ENCODE measurements at places on chromosomes 5 and 9. TPM values are rescaled to one million over a fixed set of nuclear protein-coding genes. Genes with fewer than 3 reads are reported as not detected.
A peak's percentile ranks its signal among the peaks of the same experiment; 100 is the strongest.

The TMOD1 gene
- total RNA-seq = not detected

The LHX3 gene
- 0.15 TPM for total RNA-seq

The SOX30 gene
- 0.29 TPM for total RNA-seq

The PTPDC1 gene
- total RNA-seq = 5.0 TPM

The SMIM32 gene
- not detected for total RNA-seq

DNA sequence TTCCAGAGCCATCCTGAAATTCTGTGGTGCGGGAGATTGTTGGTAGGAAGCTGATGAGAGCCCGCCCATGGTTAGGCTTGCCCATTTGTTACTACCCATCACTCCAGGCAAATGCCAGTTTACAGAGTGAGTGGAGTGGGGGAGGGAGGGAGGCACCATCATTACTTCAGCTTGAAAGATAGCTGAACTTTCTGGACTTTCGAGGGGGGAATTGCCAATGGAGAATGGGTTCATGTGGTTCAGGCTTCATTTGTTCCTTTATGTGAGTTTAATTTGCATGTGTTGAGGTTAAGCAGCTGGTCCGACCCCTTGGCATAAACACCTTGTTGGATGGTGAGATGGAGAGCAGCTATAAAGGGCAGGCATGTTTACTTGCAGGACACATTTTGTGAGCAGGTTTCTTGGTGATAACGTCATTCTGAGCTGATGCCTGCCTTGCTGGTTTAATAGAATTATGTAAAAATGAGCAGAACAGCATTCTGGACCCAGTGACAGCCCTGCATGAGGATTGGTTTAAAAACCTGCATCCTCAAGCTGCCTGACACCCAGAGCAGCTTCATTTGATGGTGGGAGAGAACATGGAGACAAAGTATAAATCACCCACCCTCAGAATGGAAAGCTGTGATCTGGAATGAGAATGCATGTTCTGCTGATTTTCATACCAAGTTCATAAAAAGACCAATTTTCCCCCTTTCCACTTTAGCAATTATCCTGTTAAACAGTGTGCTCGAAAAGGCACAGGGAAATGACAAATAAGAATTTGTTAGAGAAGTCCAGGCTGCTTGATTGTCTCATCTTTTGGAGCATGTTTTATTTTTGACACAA lies 106.3 kb downstream of the TRIO start:
- DNase-seq = peak; percentile 21

DNA sequence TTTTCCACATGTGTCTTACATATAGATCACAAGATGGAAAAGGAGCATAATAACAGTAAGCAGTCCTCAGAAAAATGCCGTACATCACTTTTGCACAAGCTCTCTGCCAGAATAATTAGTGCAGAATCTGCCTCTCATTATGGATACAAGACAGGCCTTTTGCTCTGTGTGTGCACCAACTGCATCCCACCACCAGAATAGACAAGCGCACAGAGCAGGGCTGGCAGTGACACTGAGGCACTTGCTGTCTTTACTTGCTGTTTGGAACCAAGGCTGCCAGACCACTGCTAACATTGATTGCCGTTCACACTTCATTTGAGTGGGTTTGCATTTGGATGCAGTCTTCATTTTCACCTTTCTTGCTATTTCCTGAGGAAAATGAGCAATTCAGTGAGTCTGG lies 741.3 kb downstream of the TLE1 start:
- no peak for DNase-seq

GRCh38 chr9:104658496-104659195 lies 35.7 kb upstream of the OR13D1 start:
- DNase-seq = no peak

- DNase-seq = no peak
These were observed 6.4 kb downstream of the GNAQ start for GRCh38 chr9:78025186-78025585.

- DNase-seq = no peak
These were observed 58.9 kb upstream of the RXRA start for GRCh38 chr9:134267305-134267880.

GRCh38 chr9:76394960-76395252 lies 680 bp upstream of the RFK start:
- peak; percentile 72 for DNase-seq

DNA sequence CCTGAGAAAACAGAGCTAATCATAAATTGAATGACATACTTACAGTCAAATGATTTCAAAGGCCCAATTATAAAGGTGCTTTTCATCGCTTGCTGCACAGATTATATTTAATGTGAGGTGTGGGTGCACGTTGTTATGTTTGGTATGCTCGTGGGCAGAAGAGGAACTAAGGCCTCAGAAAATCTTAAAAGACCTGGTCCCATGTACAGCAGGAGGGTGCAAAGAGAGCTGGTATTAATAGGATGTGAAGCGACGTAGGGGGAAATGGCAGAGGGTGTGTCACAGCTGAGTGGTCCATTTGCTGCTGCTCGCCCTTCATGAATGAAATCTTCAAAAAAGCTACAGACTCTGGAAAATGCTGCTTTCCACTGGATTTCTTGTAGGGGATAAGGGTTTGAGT lies 40.5 kb upstream of the IFNK start:
- no peak for DNase-seq

DNA sequence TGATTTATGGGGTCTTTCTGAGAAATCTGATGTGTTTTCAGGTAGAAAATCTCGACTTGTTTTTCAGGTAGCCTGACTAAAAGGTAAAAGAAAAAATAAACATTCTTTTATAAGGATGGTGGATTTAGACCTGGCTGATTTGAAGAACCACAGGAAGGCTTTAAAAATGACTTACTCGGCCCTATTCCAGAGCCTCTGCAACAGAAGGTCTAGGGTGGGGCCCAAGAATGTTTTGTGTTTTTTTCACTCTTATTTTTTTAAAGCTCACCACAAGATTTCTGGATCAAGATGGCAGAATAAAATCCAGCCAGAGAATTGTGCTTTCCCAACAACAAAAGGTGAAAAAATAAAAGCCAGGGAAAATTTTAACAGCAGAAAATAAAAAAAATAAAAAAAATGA lies 59.1 kb downstream of the FNBP1 start:
- no peak for DNase-seq

GRCh38 chr5:16536246-16536645 lies 70.6 kb upstream of the ZNF622 start:
- DNase-seq = no peak

DNA sequence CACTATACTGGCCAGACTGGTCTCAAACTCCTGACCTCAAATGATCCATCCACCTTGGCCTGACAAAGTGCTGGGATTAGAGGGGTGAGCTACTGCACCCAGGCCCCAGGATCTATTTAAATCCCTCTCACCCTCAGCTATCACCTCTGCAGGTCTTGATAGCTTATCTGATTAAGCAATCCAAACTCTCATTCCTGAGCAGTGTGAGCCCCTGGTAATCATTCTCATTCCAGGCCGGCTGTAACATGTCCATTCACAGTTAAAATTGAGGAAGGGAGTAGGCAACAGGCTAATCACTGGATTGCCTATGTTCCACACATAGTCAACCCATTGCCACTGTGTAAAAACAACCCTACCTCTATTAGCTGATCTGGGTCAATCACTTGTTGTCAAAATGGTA lies 111.1 kb downstream of the AGTPBP1 start:
- DNase-seq = no peak

DNA sequence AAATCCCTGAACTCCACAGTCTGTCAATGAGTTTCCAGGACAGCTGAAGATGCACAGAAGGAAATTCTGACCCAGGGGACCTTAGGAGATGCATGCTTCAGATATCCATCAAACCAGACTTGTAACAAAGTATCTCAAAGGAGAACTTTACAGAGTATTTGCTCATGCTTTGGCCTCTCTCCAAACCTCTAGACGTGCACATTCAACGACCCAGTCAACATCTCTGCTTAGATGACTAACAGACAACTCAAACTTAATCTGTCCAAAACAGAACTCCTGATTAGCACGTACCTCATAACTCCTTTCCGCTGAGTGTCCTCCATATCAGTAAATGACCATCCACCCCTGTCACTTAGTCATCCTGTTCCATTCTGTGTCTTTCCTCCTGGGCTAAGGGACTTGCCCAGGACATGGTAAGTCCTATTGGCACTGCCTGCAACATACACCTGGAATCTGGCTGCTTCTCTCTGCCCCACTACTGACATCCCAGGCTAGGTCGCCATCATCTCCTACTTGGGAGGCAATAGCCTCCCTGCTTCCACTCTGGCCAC lies 107.4 kb downstream of the LMNB1 start:
- no peak for DNase-seq

GRCh38 chr5:32639943-32640342 lies 54.6 kb downstream of the SUB1 start:
- no peak for DNase-seq

- DNase-seq = no peak
These were observed 182.2 kb downstream of the PALM2AKAP2 start for GRCh38 chr9:109962215-109962614.

DNA sequence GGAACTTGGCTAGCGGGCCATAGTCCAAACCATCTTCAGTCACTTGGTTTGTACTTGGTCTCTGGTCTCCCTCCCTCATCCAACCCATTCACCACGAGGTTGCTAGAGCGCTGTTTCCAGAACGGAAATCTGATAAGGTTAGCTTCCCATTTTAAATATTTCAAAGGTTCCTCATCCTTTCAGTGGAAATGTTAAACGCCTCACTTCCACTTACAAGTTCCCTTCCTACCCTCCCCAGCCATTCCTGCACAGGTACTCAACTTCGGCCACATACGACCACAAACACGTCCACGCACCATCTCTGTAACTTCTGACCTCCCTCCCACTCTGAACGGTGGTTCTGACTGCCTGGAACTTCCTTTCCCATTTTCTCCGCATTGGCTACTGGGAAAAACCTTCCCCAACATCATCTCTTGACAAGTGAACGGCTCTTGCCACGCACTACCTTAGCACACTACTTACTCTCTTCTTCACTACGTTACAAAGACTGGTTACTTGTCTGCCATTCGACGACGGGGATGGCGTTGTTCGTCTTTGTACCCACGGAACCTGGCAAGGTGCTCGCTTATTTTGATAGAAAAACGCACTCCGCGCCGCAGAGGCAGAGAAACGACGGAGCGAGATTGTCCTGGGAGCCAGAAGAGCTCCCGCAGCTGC lies 629 bp downstream of the CCNH start:
- peak; percentile 46 for DNase-seq

DNA sequence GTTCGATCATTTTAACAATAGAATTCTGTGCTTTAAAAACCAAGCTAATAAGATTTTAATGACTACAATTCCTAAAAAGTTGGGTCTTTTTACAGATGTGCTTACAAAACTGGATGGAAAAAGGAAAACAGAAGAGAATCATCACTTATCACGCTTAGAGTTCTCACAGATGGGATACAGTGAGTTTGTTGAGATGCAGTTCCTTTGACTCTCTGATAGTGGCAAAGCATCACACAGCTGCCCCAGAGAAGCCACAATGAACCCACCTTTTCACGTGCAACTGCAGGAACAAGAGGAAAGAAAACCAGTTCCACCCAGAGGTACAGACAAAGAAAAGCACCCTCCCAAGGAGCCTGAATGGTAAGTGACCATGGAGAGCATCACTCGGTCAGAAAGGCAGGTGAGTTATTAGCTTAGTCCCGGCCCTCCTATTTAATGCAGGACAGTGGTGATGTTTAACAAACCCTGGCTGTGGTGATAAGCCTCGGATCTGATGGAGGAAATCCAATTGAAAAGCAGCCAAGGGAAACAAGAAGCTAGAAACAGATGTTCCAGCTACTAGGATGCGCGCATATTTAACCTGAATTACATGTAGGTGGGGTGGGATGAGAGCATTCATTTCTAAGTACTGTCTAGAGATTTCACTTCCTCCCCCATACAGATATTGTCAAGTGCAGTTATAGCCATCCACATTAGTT lies 167.7 kb downstream of the TARS1 start:
- DNase-seq = no peak

DNA sequence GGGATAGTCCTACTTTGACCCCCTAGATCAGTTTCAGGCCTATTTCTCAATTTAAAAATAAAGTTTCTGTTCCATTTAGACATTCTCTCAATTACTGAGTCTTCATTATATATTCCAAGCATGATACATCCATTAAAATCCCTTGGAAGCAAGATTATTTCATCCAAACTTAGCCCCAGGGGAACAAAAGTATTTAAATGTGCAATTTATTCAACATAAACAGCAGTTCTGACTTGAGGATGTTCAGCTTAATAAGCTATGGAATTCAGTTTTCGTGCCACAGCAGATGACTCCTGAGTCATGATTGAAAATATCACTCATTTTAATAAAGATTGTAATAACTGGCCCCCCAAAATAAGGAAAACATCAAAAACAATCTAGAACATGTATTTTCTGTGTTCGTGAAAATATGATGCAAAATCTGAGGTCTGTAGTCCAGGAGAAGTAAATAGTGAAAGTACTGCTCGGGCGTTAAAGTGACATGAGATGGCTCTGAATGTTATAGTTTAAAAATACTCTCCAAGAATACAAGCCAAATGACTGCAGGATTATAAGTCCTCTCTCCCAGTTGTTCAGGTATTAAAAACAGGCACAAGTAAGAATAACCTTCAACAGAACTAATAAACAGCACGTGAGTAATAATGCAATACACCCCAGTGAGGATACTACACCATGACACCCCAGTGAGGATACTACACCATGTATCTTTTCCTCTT lies 67.1 kb downstream of the RETREG1 start:
- no peak for DNase-seq

- no peak for DNase-seq
These were observed 187.7 kb downstream of the DENND1A start for GRCh38 chr9:123742009-123742767.

GRCh38 chr5:41885286-41885685 lies 15.1 kb upstream of the OXCT1 start:
- DNase-seq = no peak

GRCh38 chr5:61330341-61330844 lies 1.7 kb upstream of the ZSWIM6 start:
- no peak for DNase-seq

DNA sequence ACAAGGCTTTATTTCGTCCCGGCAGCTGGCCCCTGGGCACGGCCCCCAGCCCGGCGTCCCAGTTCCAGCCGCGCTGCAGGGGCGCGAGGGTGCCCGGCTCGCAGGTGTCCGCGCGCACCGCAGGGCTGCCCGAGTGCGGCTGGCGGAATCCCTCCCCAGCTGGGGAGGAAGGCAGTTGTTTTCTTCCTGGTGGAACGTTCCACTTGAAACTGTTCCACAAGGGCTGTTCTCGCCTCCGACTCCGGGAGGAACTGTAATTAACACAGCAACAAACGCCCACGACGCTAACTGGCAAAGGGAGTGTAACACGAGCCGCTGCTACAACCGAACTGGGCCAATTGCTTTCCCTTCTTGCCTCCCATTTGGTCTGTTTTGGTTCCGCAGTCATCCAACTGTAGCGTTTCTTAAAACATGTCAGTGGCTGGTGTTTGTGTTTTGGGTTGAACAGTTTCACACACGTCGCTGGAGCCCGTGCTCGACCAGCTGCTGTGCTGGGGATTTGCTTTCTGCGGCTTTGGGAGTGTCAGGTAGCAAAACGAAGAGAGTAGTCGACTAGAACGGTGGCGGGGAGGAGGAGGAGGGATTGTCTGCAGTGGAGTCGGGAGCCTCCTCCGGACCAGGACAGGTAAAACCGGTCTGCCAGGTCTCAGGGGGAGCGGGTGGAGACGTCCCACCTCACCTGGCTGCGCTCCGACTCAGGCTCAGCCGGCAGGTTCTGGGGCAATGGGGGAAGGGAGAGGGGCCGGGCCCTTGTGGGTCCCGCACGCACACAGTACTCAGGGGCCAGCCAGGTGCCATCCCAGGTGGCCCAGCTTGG lies 131.6 kb upstream of the NIPBL start:
- DNase-seq = peak; percentile 61

Measured in OCI-LY7 (cell line).